ENCODE measurements at places on chromosomes 2 and 18. TPM values are rescaled to one million over a fixed set of nuclear protein-coding genes. Genes with fewer than 3 reads are reported as not detected.

DNA sequence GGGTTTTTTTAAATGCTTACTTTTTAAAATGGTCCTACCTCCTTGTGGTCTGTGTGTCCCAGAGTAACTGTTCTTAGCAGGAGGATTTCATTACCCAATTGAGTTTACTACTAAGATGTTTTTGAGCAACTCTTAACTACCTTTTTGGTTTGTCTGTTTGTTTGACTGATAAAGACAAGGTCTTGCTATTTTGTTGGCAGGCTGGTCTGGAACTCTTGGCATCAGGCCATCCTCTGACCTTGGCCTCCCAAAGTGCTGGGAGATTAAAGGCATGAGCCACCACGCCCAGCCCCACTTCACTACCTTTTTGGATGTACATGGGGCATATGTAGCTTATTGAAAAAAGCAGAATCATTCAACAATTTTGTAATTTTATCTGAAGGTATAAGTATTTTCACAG, 14.9 kb downstream of the MRPS9 start:
- no peaks in the 10 kb centered on the region for H3K27me3 ChIP-seq
- no peak for DNase-seq
- no peak overlapping the region for H3K27ac ChIP-seq
- H3K4me1 ChIP-seq: no peaks in the 10 kb centered on the region

GRCh38 chr2:197113275-197113711, 186.8 kb upstream of the PGAP1 start:
- H3K27me3 ChIP-seq: no peaks in the 10 kb centered on the region
- H3K36me3 ChIP-seq: peaks cover 6% of the 10 kb centered on the region
- H3K4me3 ChIP-seq: no peak overlapping the region
- H3K4me1 ChIP-seq: peaks cover 15% of the 10 kb centered on the region
- DNase-seq: no peak
- H3K27ac ChIP-seq: no peak overlapping the region

DNA sequence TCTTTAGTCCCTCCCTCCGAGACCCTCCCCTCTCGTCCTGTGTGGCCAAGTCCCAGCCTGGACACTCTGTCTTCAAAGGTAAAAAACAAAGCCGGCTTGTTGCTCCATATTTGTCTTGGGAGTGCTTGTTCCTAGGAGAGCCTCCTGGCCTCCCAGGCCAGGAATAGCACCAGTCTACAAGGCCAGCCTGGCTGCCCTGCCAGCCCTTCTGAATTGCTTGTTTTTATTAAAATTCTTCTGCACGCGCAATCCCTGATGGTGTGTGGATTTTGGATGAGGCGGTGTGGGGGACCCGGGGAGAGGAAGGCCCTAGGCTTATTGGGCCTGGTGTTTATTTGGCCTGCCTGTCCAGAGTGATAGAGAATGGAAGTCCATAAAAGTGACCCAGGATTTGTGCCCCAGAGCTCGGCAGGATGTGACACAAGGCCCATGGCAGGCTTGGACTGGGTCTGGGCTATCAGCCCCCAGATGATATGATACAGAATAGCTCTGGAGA, 297.3 kb downstream of the CYP26B1 start:
- no peaks in the 10 kb centered on the region for H3K36me3 ChIP-seq
- peaks cover 7% of the 10 kb centered on the region for H3K27me3 ChIP-seq
- no peak for DNase-seq
- no peak overlapping the region for H3K4me3 ChIP-seq

DNA sequence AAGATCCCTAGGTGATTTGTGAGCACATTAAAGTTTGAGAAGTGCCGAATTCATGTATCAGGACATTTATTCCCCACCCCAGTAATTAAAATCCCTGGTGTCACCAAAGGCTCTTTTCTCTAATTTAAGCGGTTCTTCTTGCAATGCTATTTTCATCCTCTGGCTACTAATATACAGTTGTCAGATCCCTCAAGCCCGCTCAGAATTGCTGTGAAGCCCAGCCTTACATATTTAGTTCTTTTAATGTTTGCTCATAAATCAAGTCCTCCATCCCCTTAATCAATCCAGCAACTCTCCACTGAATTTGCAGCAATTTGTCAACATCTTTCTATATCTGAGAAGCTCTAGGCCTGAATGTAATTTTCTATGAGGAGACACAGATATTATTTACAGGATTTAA, 437.9 kb downstream of the PIK3C3 start:
- H3K36me3 ChIP-seq: no peaks in the 10 kb centered on the region
- H3K4me3 ChIP-seq: no peak overlapping the region
- no peak for DNase-seq
- no peak overlapping the region for H3K27ac ChIP-seq
- no peaks in the 10 kb centered on the region for H3K4me1 ChIP-seq

GRCh38 chr2:179664972-179665812, 196.2 kb downstream of the ZNF385B start:
- no peaks in the 10 kb centered on the region for H3K36me3 ChIP-seq
- no peaks in the 10 kb centered on the region for H3K4me1 ChIP-seq
- peaks cover 6% of the 10 kb centered on the region for H3K27me3 ChIP-seq
- H3K4me3 ChIP-seq: no peak overlapping the region
- no peak for DNase-seq

Gene ID2
- 50.5 TPM for total RNA-seq

Data from chondrocyte (in vitro differentiated cells).